Putamen (tissue), 1 donor: ENCODE measurements at places on chromosomes 2 and 18.
A peak's percentile ranks its signal among the peaks of the same experiment; 100 is the strongest.

DNA sequence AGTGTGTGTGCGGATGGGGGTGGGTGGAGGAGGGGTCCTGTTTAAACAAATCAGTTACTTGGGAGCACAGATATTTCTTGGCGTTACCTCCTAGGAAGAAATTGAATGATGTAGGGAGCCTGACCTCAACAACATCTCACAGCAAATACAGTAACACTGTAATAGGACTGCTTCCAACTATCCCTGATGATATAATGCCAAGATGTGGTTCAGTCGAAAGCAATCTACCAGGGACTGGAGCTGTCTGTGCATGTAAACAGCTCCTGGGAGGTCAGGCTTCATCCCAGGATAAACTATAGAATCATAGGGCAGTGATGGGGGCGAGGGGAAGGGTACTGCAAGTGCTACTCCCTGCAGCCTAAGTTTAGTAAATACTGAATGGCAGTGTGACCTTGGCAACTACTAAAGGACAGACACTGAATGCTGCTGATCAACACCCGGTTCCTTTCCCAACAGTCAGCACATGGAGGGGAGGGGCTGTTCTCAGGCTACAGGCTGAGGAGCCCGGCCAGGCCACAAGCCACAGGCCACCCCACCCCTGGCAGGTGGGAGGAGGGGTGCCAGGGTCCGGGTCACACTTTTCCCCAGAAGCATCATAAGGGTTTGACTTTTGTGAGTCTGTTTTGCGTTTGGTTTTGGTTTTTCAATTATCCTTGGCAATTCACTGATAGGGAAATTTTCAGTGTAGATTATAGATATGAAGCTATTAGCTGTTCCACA, 85.3 kb upstream of the ZNF397 start:
- no peak for DNase-seq

- no peak for DNase-seq
These were observed 78.5 kb upstream of the CAB39 start for GRCh38 chr2:230634146-230634545.

- no peak for DNase-seq
These were observed 91.7 kb downstream of the SESTD1 start for GRCh38 chr2:179172894-179173293.

DNA sequence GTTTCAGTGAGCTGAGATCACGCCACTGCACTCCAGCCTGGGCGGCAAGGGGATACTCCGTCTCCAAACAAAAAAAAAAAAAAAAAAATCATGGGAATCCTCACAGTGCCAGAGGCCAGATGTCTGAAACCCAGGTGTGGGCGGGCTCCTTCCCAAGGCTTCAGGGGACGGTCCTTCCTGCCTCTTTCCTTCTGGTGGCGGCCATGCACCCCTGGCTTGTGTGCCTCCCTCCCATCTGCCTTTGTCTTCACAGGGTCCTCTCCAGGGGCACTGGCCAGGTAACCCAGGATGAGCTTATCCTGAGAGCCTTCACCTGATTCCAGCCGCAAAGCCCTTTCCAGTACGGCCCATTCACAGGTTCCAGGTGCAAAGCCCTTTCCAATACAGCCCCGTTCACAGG, 40.9 kb upstream of the GPC1 start:
- no peak for DNase-seq

DNA sequence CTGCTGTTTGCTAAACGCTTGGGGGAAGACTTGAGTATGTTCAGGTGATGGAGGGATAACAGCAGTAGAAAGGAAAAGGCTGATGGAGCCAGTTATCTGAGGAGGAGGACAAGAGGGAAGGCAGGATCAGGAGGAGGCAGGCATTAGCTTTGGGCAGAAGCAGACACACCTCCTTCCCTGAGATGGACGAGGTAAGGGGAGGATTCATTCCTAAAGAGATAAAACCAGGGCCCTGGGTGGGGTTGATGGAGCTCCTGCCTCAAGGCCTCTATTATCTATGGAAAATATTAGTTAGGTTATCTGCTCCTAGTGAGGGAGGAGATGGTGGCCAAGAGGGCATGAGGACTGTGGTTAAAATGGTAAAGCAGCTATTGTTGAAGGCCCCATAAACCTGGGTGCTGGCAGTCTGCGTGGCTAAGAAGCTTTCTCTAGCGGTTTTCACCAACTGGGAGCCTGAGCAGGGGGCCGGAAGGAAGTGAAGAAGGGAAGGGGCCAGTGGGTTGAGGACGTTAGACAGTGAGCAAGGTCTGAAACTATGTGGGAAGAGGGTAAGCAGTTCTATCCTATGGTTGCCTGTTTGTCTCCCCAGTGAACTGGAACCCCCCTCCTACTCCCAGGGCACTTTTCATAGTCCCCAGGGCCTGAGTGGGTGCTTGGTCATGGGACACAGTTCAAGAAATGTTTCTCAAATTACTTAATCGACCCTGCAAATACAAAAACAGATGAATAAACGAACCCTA, 56.6 kb upstream of the HK2 start:
- no peak for DNase-seq

DNA sequence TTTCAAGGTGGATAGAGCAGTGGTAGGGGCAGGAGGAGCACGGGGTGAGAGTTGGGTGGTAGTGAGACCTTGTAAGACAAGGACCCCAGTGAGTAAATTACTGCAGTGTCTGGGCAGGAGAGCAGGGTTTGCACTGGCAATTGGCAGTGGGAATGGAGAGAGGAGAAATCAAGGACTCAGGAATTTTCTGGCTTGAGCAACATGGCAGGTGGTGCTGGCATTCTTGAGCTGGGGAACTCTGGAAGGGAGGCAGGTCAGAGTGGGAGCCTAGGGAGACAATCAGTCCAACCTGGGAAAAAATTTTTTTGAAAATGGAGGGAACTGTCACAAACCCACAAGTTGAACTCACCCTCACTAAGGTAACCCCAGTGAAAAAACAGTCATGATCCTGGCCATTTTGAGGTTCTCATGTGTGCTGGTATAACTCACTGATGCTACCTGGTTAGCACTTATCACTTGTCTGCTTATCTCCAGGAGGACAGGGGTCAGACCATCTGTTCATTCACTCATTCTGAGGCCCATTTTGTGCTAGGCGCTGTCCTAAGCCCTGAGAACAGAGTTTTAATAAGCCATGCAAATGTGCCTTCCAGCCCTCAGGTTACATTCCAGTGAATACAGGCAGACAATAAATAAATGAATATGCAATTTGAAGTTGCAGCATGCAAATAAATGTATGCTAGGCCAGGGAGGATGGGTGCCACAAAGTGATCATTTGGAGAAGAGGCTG, 92.2 kb upstream of the SEC11C start:
- no peak for DNase-seq

GRCh38 chr2:240130393-240131195, 5.5 kb downstream of the COPS9 start:
- no peak for DNase-seq

DNA sequence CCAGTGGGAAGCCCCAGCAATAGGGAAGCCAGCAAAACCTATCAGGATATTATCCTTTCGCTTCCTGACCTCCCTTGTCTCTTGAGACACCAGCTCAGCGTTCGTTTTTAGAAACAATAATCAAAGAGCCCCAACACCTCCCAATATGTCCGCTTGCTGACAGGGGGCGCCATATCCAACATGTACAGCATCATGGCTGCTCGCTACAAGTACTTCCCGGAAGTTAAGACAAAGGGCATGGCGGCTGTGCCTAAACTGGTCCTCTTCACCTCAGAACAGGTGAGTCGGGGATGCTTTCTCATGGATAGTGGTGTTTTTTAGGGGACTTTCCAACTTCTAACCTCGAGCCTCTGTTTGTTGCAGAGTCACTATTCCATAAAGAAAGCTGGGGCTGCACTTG, 28.7 kb downstream of the GAD1 start:
- no peak for DNase-seq

GRCh38 chr2:138948070-138948539, 167.9 kb upstream of the NXPH2 start:
- no peak for DNase-seq

DNA sequence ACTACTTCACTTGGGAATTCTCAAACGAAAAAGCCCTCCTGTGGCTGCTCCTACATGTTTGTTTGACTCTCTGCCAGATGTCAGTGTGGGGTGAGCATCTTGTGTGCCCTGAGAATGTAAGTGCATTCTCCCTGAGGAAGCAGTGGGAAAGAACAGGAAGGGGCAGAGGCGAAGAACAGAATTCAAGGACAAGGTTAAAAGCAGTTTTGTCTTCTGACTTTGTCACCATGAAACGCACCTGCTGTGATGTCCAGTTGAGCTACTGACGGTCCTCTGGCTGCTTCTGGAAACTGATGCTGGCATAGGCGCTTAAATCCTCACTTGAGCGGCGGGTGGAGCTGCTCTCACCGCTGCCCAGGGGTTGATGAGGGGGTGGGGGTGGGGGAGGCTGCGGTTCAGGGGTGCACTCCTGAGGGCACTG, 4.9 kb downstream of the IRS1 start:
- DNase-seq: no peak

DNA sequence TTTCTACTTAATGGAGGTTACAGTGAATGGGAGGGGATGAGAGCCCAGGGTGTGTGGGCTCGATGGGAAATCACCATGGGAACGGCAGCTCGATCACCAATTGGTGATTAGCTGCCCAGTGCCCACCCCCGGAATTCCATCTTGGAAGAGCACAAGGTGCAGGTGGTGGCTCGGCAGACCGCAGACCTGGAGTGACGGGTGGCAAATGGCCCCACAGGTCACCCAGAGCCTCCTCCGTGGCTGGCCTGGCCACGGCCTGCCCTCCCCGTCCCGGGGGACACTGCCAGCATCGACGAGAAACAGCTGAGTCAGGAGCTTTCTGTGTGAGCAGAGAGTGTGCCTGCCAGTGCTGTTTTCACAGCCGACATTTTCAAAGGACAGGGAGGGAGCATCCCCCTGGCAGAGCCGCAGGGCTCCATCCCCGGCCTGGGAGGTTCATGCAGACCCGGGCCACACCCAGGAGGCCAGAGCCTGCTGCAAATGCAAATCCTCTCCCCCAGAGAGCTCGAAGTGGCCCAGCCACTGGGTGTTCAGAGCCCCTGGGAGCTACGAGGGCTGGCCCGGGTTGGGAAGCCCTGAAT, 176.4 kb upstream of the MYT1L start:
- DNase-seq: no peak

- DNase-seq: no peak
These were observed 31.1 kb downstream of the TOGARAM2 start for GRCh38 chr2:29012211-29012681.

DNA sequence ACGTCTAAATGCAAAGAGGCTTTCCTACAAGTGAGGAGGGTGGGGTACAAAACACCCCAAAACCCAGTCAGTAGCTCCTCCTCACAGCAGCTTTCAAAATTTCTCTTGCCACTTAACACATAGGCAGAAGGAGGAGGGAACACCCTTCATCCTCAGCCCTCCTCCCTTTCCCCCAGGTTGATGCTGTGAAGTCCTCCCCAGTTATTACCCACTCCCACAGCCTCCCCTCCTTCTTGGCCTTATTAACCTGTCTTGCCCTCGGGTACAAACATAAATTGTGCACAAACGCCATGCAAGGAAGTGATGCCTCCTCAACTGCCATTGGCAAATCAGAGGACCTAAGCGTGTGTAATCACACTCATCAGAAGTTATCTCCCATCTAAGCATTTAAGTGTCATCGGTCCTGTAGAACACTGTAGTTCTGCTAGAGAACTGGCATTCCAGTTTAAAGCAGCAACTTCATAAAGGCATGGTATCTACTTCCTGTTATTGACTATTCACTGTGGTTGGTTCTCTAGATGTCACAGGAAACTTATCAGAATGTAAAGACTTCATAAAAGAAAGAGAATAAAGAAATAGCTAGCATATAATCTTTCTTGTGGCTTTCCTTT, at the start of gene DSC1:
Gene DSC1 (minus strand): TSS at position 32 of the 611 bp plus-strand sequence. CDS start 262 bp downstream, outside the sequence.
- DNase-seq: no peak

GRCh38 chr2:232984451-232985207, 28.4 kb downstream of the NGEF start:
- DNase-seq: no peak

DNA sequence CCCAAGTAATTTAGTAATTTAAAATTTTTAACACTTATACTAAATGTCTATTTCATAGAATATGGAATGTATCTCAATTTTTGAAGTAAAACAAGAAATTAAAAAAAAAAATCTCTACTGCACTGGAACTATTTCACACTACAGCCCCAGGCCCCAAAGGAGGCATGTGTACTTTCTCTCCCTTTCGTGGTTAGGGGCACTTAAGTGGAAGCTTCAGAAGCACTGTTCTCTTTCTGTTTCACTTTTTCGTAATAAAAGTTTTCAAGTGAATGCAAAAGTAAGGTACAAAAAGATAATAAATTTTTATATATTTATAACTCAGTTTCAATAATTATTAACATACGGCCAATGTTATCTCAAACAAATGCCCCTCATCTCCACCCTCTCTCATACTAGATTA, 123.8 kb upstream of the STON1 start:
- DNase-seq: no peak

DNA sequence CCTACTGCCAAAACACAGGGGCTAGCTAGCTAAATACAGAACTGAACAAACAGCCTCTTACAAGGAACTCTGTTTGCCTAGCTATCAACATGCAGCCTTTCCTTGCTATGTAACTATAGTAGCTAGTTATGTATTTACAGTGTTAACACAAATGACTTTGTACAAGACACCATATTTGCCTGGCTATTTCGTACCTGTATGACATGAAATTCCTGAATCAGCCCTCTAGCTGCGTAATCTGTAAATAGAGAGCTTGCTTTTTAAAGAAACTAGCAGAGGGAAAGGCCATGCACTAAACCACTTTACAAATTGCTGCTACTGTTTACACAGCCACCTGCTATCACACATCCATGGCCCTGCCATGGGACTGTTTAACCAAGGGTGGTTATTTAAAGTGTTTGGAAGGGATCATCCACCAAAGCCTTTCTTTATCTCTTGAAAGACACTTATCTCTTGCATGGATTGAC, 248.7 kb downstream of the TFCP2L1 start:
- no peak for DNase-seq

GRCh38 chr2:46056541-46056940, 240.7 kb upstream of the EPAS1 start:
- no peak for DNase-seq

- no peak for DNase-seq
These were observed 41.9 kb upstream of the CCDC195 start for GRCh38 chr2:224757934-224758548.

- no peak for DNase-seq
These were observed 40.3 kb downstream of the RBMS1 start for GRCh38 chr2:160453111-160453820.

GRCh38 chr2:152115952-152116351, 17.1 kb upstream of the CACNB4 start:
- no peak for DNase-seq

GRCh38 chr2:79041032-79041448, 15.5 kb downstream of the REG3G start:
- DNase-seq: peak; percentile 3

DNA sequence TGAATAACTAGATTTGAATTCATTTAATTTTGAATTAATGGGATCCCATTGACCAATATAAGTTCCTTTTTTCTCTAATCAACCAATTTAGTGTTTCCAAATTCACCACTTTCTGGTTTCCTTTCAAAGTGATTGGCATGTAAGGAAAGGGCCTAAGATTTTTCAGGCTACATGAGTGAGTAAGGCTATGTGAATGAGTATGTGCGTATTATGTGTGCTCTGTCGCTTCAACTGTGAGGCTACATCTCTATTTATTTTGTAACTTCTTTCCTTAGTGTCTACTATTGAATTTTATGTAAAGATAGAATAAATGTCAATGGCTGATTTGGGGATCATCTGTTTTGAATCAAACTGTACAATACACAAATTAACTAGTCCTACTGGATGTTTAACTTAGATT, 110.6 kb downstream of the ABCA12 start:
- no peak for DNase-seq

GRCh38 chr2:199975273-199975895, 20.0 kb downstream of the MAIP1 start:
- DNase-seq: no peak
